ENCODE measurements at places on chromosomes 6 and 20.

- DNase-seq: no peak
Observed at GRCh38 chr6:111474106-111474505, 8.9 kb downstream of the REV3L start.

GRCh38 chr20:62175711-62176110 is 7.1 kb upstream of the MTG2 start:
- DNase-seq: no peak

GRCh38 chr6:2948228-2949025 is 22.9 kb downstream of the SERPINB6 start:
- no peak for DNase-seq

GRCh38 chr6:111823831-111824607 is 49.2 kb downstream of the FYN start:
- DNase-seq: no peak

- no peak for DNase-seq
Observed at GRCh38 chr20:3223651-3223993, 14.3 kb downstream of the ITPA start.

GRCh38 chr20:18567739-18568091 is 483 bp downstream of the SMIM26 start:
- DNase-seq: no peak

DNA sequence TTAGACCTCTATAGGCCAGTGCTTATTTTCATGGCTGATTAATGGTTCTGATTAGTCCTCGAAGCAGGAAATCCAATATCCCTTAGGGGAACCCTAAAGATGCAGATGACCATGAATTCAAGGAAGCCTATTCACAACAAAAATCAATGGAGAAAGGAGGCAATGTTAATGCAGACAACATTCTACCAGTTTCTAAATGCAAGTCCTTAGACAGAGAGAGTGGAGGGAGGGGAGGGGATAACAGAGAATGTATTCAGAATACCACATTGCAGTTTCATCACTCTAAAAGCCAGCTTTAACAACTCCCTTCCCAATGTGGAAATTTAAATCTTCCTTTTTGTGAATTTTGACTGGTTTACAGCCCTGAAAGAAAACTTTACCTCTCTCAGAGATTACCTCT is 87.1 kb upstream of the POU3F2 start:
- DNase-seq: no peak

- no peak for DNase-seq
Observed at GRCh38 chr6:145813285-145814034, 1.1 kb downstream of the FBXO30 start.

- no peak for DNase-seq
Observed at GRCh38 chr20:23205611-23206041, 119.5 kb upstream of the CD93 start.

GRCh38 chr6:135910790-135911618 is 59.5 kb downstream of the PDE7B start:
- no peak for DNase-seq

DNA sequence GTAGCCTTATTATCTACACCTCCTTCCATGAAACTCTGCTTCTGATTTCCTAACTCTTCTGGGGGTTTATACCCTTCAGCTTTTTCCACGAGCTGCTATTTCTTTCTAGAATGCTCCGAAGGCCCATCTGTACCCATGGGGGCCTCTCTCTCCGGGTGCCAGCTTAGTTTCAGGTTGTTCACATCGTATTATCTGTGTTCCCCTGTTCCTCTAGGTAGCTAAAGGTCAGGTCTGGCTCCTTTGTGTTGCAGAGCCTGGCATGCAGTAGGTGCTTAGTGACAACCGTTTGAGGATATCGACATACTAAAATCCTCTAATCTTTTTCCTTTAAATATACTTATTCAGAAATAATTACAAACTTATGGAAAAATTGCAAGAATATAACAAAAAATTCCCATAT is 73.0 kb downstream of the UST start:
- DNase-seq: no peak
